ENCODE measurements at places on chromosomes 6 and 20.

GRCh38 chr6:136696238-136696637 is 96.0 kb downstream of the MAP3K5 start:
- no peak for DNase-seq

DNA sequence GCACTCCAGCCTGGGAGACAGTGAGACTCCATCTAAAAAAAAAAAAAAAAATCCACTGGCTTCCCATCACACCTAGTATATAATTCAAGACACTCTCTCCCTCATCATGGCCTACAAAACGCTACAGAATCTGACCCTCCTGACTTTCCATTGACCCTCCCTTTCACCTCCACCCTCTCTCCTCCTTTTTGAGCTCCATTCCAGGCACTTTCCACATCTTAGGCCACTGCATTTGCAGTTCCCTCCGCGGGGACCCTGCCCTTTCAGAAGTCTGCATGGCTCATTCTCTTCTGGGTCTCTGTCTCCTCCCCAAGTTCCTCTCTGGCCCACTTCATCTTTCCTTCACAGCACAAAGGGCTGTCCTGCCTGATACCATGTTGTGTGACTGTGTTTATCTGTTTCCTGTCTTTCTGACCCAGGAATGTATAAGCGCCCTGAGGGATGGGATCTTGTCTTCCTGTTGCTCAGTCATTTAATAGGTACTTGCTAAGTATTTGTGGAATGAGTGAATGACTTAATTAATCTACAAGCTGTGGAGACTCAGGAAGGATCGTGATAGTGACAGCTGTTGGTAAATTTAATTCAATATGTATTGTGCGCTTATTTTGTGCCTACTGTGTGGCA is 35.2 kb downstream of the NCR2 start:
- DNase-seq = no peak

DNA sequence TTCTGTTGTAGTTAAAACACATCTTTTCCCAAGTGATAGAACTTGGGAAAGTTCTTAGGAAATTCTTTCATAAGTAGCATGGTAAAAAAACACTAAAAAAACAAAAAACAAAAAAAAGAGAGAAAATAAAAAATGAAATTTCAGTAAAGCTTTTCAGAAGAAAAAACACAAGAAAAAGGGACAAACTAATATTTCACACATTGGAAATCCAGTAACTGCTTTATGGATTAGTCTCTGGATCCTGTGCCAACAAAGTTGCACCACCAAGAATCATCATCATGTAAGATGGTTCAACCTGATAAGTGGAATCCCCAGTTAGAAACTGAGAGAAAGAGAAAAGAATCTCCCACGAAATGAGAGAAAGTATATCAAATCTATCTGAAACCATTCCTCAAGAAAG is 144.2 kb downstream of the GMDS start:
- DNase-seq = no peak

DNA sequence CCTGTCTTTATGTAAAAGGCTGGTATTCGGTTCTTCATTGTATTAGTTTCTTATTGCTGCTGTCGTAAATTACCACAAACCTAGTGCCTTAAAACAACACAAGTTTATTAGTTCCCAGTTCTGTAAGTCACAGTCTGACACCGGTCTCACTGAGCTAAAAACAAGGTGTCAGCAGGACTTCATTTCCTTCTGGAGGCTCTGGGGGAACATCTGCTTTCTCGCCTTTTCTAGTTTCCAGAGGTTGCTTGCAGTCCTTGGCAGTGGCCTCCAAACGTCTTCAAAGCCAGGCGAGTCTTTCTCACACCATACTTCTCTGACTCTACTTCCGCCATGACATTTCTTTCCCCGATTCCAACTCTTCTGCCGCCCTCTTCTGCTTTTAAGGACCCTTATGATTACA is 43.0 kb upstream of the ZFAND3 start:
- DNase-seq = no peak

DNA sequence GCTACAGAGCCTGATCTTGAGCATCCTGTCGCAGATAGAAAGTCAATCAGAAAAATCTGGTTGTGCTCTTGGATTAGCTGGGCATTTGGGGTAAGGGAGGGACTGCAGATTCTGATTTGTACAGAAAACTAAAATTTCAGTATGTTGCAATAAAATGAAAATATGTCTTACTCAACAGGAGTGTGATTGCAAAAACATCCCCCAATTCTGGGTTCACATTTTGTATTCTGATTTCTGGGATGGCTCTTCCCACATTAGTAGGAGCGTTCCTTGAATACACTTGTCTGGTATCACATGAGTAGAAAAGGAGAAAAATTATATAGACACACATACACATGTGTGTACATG is 40.5 kb downstream of the PANK2 start:
- no peak for DNase-seq

GRCh38 chr6:111543913-111544435 is 61.0 kb upstream of the REV3L start:
- DNase-seq = no peak

- DNase-seq = no peak
Observed at GRCh38 chr20:55953201-55953600, 52.1 kb downstream of the CBLN4 start.

DNA sequence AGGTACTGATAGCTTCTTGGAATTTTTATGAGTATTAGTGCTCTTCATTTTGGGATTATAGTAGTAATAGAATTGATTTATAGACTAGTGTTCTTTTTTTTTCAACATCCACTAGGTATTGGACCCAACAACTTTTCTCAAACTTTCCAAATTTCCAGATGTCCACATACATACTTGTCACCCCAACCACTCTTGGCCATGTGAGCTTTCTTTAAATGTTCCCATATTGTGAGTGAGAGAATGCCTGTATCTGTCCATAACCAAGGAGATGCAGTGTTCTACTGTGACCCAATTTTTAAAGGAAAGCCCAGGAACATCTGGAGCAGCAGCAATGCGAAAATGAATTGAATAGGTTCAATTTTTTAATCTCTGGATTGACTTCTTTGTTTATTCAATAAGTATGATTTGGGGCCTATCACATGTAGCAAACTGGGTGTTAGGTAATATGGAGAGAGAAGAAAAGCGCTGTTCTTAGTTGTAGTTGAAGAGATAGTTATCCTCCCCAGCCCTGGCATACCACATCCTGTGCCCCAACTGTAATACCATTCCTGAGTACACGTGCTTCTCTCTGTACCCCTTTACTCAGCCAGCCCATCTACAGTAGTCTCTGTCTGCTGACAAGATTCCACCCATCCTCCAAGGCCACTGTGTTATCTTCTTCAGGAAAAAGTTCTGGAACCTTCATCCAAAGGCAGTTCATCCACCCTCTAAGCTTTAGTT is 116.8 kb upstream of the SUPT3H start:
- no peak for DNase-seq

DNA sequence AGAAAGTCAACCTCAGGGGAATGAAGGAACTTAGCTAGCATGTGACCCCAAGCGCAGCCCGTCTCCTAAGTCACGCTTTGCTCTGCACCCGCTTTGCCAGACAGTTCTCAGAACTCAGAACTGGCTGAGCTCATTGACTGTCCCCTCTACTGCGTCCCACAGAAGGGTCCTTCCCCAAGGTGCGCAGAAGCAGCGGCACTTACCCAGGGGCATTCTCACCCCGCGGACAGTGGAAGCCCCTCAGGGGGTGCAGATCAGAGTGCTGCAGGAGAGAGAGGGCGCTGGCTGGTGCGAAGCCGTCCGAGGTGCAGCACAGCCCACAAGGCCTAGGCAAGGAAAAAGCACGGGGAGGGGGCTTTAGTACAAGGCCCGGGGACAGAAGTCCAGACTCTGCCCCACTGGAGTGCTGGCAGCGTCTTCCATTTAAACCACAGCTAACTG is 807 bp downstream of the SNHG17 start:
- DNase-seq = no peak

GRCh38 chr6:29696147-29697125 is 15.5 kb upstream of the ZFP57 start:
- DNase-seq = no peak

DNA sequence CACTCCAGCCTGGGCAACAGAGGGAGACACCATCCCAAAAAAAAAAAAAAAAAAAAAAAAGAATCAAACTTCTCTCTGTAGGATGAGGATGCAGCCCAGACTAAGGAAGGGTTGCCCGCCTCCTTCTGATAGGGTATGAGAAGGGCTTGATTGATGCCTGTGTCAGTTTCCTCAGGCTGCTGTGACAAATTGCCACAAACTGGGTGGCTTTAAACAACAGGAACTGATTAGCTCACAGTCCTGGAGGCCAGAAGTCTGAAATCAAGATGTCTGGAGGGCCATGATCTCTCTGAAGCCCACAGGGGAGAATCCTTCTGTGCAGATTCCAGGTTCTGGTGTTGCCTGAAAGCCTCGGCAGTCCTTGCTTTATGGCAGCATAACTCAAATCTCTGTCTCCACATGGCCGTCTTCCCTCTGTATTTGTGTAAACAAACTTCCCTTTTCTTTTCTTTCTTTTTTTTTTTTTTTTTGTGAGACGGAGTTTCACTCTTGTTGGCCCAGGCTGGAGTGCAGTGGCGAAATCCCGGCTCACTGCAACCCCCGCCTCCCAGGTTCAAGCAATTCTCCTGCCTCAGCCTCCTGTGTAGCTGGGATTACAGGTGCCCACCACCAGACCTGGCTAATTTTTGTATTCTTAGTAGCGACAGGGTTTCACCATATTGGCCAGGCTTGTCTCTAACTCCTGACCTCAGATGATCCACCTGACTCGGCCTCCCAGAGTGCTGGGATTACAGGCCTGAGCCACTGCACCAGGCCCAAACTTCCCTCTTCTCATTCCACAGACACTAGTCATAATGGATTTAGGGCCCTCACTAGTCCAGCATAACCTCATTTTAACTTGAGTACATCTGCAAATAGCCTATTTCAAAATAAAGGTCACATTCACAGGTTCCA is 11.2 kb upstream of the CDK19 start:
- no peak for DNase-seq

- DNase-seq = no peak
Observed at GRCh38 chr20:23099791-23100719, 13.9 kb upstream of the CD93 start.

DNA sequence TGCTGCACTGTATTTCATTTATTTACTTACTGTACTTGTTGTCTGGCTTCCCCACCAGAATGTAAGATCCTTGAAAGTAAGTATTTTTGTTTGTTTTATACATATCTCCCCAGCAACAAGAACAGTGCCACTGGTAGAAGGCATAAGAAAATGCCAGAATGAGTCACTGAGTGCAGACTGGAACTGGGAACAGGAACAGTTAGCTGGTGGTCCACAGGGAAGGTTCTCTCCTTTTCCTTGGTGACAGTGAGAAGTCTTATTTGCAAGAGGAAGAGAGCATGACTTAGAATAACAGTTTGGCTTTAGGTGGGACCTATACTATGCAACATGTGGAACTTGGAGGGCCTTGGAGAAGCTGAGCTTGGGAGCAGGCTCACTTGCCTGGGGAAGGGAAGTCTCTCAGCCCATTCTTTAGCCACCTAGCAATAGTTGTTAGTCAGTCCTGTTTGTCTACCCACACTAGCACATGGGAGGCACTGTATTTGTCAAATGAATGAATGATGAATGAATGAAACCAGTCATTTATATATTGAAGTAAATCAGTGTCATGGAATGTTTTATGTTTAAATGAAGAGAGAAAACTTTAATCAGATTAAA is 203.5 kb downstream of the KCNQ5 start:
- no peak for DNase-seq

GRCh38 chr20:37090407-37090806 is 5.4 kb downstream of the RBL1 start:
- DNase-seq = no peak

- DNase-seq = no peak
Observed at GRCh38 chr20:62752671-62753501, 43.4 kb upstream of the MRGBP start.

DNA sequence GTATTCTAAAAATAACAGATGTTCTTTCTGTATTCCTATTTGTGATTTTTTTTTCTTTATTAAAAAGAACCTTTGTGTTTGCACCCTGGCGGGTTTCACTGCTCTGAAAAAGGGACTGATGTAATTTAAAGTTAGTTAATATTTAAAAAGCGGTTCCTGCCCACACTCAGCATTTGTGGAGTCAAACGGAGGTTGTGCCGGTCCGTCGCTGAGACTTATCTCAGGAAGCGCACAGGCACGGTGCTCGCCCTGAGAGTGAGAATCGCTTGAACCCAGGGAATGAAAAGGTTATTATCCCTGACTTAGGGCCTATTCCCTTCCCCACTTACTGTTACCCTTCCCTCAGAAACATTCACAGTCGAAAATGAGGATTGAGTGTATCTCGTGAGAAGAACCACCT is 366.7 kb downstream of the THBS2 start:
- DNase-seq = no peak

DNA sequence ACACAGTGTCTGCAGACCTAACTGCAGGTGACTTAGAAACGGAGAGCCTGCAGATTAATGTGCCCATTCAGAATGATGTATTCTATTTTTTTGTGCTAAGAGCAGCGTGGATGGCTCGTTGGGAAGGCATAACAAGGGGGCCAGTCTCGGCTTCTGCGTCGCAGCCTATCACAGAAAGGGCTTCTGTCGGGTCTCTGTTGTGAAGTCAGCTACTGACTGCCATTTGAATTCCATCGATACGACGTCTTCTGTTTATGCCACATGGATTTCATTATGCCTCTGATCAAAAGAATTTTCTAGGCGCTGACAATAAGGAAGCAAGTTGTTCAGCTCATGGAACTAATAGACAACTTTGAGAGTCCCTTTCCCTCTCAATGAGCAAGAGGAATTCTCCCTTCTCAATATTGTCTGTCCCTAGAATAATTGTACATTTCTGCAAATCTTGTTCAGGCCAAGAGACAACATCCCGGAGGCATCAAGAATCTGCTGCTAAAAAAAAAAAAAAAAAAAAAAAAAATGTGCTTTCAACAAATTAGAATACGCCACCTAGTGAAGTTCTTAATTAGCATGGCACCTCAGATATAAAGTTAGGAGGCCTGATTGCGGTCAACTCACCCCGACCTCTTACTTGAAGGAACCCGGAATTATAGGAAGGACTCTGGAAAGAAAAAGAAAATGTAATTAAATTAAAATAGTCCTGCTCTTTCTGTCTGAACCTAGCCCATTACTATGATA is 223.9 kb downstream of the TSHZ2 start:
- DNase-seq = no peak

DNA sequence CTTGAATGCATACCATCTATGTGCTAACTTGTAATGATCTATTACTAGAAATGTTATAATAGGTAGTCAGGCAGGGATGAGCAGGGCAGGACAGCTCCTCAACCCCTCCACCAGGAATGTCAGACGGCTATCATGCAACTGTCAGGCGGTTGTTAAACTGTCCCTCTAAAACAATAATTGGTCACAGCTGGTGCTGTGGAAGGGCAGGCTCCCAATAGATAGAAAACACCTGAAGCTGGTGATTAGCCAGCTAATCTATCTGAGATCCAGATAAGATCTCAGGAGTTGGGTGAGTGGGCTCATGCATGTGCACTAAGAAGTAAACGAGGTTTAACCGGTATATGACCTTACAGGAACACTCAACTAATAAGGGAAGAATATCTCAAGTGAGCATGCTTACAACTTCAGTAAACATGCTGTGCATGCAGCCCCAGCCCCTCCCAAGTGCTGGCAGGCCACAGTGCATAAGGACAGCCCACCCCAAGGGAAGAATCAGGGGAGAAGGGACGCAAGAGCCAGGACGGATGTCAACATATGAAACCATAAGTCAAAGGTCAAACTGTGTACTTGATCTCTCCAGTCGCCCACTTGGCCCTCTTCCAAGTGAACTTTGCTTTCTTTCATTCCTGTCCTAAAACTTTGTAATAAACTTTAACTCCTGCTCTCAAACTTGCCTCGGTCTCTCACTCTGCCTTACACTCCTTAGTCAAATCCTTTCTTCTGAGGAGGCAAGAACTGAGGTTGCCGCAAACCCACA is 566.2 kb upstream of the NRSN1 start:
- no peak for DNase-seq

GRCh38 chr6:134165561-134166201 is 113.3 kb upstream of the SLC2A12 start:
- no peak for DNase-seq

GRCh38 chr6:43782764-43783513 is 12.9 kb downstream of the VEGFA start:
- DNase-seq = no peak

Data from NCI-H1694 (cell line).